ENCODE measurements at places on chromosomes 7 and 10. TPM values are rescaled to one million over a fixed set of nuclear protein-coding genes. Genes with fewer than 3 reads are reported as not detected.

Gene GPR26
- 4.2 TPM for total RNA-seq

Gene FAM25C
- total RNA-seq, result not detected

Gene PARP12
- 2.2 TPM for total RNA-seq

Gene PAOX
- total RNA-seq, result 6.4 TPM

Gene VWDE
- total RNA-seq, result 0.25 TPM

Gene HMX2
- not detected for total RNA-seq

Measured in temporal lobe (tissue), 4 donors.